ENCODE measurements at places on chromosomes 7 and 10.

GRCh38 chr10:90920986-90921666 is at the start of gene ANKRD1:
Gene ANKRD1 (minus strand): TSS chr10:90921087. CDS start chr10:90921027, 60 bp downstream.
- DNase-seq = no peak

GRCh38 chr7:111588065-111588433 is 25.8 kb upstream of the IMMP2L start:
- DNase-seq = no peak

DNA sequence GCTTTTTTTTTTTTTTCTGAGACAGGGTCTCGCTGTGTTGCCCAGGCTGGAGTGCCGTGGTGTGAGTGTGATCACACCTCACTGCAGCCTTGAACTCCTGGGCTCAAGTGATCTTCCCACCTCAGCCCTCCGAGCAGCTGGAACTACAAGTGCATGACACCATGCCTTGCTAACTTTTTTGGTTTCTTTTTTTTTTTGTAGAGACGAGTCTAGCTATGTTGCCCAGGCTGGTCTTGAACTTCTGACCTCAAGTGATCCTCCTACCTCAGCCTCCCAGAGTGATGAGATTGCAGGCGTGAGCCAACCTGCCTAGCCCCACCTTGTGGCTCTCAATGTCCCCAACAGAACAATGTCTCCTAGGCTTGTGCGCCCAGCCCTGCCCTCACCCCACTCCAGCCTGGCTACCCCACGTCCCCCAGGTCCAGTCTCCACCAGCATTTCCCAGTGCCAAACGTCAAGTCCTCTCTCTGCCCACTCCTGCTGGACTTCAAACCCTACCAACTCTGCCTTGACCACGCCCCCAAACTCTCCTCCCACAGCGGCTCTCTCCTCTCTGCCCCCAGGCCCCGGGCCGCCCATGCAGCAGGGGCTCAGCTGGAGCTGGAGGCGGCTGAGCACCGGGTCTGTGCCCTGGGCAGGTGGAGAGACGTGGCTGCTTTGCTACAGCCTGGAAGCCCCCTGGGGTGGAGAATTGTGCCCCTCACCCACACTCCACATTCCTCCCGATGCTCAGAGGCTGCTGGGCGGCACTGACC is 18.9 kb downstream of the BHLHA15 start:
- DNase-seq = no peak

GRCh38 chr10:71244431-71245419 is 32.4 kb downstream of the UNC5B start:
- DNase-seq = no peak

All from frontal cortex (tissue), 4 donors.